Retinal pigment epithelial cell (primary cell): ENCODE measurements at places on chromosomes 1 and 21.

DNA sequence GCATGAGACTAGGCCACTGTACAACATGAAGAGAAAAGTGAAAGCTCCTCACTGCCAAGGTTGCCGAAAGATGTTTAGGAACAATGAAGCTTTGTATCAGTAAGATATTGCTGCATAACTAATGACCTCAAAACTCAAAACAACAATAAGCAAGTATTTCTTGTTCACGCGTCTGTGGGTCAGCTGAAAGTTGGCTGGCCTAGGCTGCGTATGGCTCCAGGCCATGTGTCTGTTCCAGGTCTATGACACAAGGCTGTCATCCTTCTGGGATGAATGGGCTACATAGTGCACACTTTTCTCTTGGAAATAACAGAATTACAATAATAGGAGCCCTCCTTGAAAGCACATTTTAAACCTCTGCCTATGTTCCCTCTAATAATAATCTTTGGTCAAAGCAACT is 515.9 kb downstream of the PLPP3 start:
- DNase-seq, result no peak

DNA sequence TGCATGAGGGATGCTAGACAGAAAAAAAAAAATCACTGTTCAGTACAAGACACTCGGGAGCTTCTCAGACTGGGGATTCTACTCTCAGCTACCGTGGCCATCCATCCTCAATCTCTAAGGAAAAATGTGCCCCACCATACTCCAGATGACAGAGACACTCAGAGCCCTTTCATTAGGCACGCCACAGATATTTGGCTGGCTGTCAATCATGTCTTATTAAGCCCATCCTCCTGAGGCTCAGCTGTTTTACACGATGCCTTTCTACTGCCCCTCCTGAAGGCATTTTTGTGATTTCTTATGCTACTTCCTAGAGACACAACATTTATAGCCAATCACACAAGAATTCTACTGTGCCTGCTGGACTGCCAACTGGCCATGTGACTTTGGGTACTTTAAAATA is 92.9 kb downstream of the KIF14 start:
- no peak for DNase-seq

- peak; percentile 15 for DNase-seq
These were observed 66.7 kb downstream of the KCNJ6 start for GRCh38 chr21:37849506-37850102.

GRCh38 chr1:229447809-229448252 is 13.9 kb upstream of the ACTA1 start:
- no peak for DNase-seq

DNA sequence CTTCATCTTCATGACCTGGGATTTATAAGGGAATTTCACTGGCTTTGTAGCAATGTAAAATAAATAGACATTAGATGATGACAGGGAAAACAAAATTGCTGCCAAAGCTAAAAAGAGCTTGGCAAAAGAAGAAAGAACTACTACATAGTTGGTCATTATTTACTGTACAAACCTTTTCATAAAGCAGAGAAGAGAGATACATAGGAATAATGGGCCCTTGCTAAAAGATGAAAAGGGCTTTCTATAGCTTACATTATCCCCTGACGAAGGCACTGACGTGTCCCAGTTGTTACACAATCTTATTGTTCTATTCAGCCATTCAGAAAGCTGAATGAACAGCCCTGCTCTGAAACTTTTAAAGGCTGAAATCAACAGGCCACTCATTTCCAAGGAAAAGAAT is 57.1 kb downstream of the ZC3H11B start:
- no peak for DNase-seq

- no peak for DNase-seq
These were observed 50.1 kb downstream of the NENF start for GRCh38 chr1:212482637-212483441.
